ENCODE measurements at places on chromosomes 6 and 20. TPM values are rescaled to one million over a fixed set of nuclear protein-coding genes. Genes with fewer than 3 reads are reported as not detected.

Gene BIRC7
- not detected for total RNA-seq

DNA sequence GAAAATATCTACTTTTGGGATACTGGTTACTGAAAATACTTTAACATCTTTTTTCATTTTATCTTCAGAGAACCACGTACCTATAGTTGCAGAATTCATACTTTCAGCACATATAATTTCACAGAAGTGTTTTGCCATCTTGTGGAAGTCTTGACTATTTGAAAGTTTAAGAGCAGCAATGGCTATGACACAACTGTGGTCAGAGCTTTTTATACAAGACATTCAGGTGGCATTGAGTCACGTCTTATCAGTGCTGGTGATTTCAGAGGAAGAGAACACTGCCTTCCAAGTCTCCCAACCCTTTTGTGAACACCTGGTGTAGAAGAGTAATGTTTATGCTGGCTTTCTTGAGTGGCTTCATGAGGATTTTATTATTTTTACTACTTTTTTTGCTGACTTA is 171.6 kb downstream of the ARID1B start:
- H3K4me3 ChIP-seq = no peak overlapping the region
- peaks cover 19% of the 10 kb centered on the region for H3K4me1 ChIP-seq
- DNase-seq = no peak

DNA sequence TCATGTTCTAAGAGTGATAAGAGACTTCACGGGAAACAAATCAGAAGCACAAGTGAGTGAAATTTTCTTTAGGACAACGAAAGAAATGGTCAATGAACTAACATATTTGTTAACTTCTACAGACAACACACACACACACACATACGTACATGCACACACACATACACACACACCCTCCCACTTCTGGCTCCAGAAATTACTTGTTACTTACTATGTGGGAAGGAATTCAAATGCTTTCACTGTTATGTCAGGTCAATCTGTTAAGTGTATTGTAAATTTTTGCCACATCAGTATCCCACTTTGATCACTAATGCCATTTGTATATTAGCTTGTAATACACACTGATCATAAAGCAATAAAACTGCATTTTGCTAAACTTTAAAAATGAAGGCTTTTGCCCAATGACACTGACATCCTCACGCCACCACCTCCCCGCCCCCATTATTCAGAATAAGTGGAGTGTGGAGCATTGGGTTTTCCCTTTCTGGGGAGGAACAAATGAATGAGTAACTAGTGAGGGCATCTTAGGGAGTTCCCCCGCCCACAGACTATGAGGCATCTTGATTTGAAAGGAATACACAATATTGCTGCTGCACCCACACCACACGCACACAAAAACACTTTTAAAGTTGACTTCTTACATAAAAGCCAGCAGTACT is 76.2 kb downstream of the ATXN1 start:
- H3K36me3 ChIP-seq = peaks cover 52% of the 10 kb centered on the region
- no peak overlapping the region for H3K4me3 ChIP-seq
- peak; percentile 63 for DNase-seq
- H3K4me1 ChIP-seq = peaks cover 67% of the 10 kb centered on the region

DNA sequence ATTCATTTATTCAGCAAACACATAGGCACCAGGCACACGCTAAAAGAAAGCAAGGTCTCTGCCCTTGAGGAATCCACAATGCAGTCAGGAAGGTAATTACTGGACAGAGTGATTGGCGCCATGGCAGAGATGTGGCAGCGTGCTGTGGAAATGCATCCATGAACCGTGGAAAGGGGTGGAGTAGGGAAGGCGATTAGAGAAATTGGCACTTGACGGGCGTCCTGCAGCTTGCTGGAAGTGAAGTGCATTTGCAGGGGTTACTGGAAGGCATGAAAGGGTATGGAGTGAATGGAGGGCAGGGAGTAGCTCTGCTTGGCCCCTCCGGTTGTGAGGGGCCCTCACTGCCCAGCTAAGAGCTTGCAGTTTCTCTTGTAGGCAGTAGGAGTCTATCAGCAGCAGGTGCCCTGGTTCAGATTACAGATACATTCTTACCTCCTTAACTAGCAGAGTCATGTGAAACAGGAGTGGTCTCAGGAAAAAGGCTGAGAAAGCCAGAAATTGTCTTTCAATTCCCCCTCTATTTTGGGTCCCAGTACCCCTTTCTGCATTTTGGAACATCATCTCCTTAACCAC is 122.5 kb upstream of the TIAM2 start:
- no peaks in the 10 kb centered on the region for H3K4me1 ChIP-seq
- H3K4me3 ChIP-seq = no peak overlapping the region
- no peaks in the 10 kb centered on the region for H3K27me3 ChIP-seq
- no peak overlapping the region for H3K27ac ChIP-seq

Gene MLIP
- total RNA-seq = not detected

Gene RBPJL
- total RNA-seq = not detected

GRCh38 chr6:166728884-166729530 is 102.0 kb upstream of the RPS6KA2 start:
- H3K27me3 ChIP-seq = no peaks in the 10 kb centered on the region
- H3K4me3 ChIP-seq = no peak overlapping the region
- no peaks in the 10 kb centered on the region for H3K36me3 ChIP-seq

DNA sequence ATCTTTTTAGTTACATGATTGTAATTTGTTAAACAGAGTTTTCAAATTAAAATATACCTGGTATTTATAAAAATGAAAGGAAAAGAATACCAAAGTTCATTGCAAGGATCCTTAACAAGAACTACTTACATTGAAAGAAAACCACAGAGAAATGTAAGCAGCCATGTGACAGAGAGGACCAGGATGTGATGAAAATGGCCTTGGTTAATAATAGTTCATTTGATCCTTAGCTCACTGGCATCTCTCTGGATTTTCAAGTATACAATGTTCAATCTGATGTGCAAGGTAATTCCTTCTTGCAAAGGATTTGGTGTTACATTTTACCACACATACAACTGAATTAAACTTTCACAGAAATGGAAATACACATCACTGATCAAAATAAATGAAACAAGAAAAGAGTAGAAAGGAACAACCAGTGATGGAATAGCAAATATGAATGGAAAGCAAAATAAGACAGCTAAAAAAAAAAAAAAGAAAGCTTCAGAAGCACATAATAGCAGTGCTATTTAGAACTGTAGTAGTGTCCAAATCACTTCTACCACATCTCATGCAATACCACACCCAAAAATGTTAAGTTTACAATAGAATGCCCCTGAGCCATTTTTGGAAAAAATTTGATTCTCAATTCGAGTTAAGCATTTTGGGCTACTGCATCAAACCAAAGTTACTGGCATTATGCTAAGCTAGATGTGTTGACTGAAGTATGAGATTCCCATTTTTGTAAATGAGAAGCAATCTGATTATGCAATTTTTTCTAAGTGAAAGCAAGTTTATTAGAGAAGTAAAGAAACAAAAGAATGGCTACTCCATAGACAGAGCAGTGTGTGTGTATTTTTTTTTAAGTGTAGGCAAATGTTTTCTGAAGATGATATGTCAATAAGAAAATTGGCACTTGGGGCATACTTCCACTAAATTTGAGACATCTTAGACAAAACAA is 22.6 kb upstream of the HLA-A start:
- no peak for DNase-seq
- peaks cover 11% of the 10 kb centered on the region for H3K4me1 ChIP-seq
- H3K27me3 ChIP-seq = peaks cover 10% of the 10 kb centered on the region

Gene YTHDF1
- 36.8 TPM for total RNA-seq

Gene GLP1R
- total RNA-seq = not detected

Gene CCDC170
- total RNA-seq = not detected

DNA sequence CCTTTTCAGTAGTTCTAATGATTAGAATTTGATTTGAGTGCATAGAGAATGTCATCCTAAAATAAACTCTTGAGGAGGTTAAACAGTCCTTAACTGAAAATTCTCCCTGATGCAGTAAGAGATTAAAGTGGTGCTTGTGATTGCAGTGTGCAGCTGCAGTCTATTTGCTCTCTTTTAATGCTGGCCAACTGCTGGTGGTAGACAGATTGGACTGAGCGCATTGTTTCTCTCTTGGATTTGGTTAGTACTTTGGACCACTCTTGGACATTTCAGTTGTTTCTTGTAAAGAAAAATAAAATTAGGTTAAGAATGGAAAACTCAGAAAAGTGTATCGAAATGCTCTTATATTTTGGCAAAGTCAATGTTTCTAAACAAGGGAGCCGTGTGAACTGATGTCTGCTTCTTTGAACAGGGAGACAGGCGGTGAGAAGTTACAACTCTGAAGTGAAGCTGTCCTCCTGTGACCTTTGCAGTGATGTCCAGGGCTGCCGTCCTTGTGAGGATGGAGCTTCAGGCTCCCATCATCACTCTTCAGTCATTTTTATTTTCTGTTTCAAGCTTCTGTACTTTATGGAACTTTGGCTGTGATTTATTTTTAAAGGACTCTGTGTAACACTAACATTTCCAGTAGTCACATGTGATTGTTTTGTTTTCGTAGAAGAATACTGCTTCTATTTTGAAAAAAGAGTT is 127.2 kb downstream of the CD109 start:
- no peaks in the 10 kb centered on the region for H3K27me3 ChIP-seq
- DNase-seq = no peak
- H3K27ac ChIP-seq = no peak overlapping the region
- no peak overlapping the region for H3K4me3 ChIP-seq

DNA sequence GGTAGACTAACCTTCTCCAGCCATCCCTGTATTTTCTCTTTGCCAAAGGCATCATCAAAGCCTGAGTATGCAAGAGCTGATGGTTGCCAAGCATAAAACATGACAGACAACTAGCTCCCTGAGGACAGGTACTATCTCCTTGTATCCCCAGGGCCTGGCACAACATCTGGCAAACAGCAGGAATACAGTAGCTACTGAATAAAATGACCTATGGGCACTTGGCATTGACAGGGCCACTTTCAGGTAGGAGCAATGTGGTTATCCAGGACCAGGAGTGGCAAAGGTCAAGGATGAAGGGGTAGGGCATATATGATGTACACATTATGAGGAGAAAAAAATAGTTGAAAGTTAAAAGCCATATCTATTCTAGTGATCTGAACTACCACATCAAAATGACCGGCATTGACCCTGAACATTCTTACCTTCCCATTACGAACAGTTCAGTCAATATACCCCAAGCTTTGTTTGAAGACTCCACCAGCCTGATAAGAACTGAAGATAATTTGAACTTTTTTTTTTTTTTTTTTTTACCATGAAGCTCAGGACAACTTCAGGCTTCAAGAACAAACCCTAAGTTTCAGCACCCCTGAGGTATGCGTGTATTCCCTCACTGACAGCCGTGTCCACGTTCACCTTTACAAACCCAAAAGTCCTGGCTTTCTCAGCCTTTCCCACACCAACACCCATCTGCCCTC is 12.3 kb downstream of the ABHD12 start:
- peaks cover 18% of the 10 kb centered on the region for H3K36me3 ChIP-seq
- DNase-seq = no peak

DNA sequence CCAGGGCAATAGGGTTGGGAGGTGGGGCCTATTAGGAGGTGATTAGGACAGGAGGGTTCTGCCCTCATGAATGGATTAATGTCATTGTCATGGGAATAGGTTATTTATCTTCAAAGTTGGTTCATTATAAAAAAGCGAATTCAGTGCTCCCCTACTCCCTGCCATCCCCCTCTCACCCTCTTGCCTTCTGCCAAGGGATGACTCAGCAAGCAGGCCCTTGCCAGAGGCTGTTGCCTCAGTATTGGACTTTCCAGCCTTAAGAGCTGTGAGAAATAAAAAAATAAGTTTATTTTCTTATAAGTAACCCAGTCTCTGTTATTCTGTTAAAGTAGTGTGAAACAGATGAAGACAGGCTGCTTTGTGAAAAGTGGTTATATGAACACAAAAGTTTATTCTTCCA is 381.1 kb upstream of the ZFP64 start:
- no peak for DNase-seq
- no peak overlapping the region for H3K4me3 ChIP-seq
- no peak overlapping the region for H3K27ac ChIP-seq

Gene FLOT1
- total RNA-seq = 131 TPM

Gene DEFB132
- total RNA-seq = not detected

- no peaks in the 10 kb centered on the region for H3K27me3 ChIP-seq
- H3K36me3 ChIP-seq = no peaks in the 10 kb centered on the region
- no peak overlapping the region for H3K27ac ChIP-seq
- H3K4me3 ChIP-seq = no peak overlapping the region
- no peak for DNase-seq
- H3K4me1 ChIP-seq = no peaks in the 10 kb centered on the region
Observed at GRCh38 chr6:140285998-140286690, 911.7 kb upstream of the CITED2 start.

DNA sequence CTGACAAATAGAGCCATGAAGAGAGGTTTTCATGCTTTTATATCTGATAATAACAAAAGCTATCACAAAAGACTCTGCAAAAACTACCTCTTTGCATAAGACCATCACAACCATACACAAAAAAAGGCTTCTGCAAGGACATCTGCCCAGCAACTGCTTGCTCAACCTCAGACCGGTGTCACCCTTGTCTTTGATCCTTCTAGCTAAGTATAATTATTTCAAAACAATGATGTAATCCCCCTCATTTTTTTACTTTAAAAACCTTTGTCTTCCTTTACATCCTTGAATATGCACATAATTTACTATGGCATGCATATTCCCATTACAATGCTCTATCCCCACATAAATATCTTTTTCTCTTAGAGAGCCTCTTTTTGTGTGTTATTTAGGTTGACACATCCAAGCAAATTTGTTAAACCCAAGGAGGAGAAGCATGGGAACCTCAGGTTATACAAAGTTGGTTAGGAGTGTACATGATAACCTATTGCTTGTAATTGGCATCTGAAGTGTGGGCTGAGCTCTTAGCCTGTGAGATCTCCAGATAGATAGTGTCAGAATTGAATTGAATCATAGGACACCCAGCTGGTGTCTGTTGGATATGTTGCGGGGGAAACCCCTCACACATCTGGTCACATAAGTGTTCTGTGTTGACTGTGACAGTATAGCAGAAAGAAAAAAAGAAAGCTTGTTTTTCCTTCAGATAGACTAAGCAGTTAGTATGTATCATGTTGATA is 20.7 kb upstream of the CGA start:
- no peak for DNase-seq
- no peaks in the 10 kb centered on the region for H3K36me3 ChIP-seq
- H3K4me1 ChIP-seq = no peaks in the 10 kb centered on the region
- peaks cover 22% of the 10 kb centered on the region for H3K27me3 ChIP-seq

Gene SLC17A2
- not detected for total RNA-seq

Gene MUC21
- total RNA-seq = not detected

DNA sequence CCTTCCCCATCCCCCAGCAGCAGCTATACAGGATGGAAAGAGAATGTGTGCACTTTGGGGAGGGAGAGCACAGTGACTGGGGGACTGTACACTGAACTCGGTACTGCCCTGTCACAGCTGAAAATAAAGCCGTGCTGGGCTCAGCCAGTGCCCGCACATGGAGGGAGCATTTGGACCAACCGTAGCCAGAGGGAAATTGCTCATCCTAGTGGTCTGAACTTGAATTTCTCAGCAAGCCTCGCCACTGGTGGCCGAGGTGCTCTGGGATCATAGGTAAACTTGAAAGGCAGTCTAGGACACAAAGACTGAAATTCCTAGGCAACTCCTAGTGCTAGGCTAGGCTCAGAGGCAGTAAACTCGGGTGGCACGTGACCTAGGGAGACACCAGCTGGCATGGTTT is 61.0 kb downstream of the DZANK1 start:
- H3K27ac ChIP-seq = no peak overlapping the region
- H3K4me3 ChIP-seq = no peak overlapping the region
- H3K36me3 ChIP-seq = peaks cover 3% of the 10 kb centered on the region
- DNase-seq = no peak

Gene HDAC2
- 64.0 TPM for total RNA-seq

Gene SMLR1
- total RNA-seq = not detected

Gene CCN6
- not detected for total RNA-seq

Data from activated CD4-positive, alpha-beta memory T cell treated with anti-CD3 and anti-CD28 coated beads, Interleukin-2, amount 10 ng/mL, durations not matched to agents 7 days and 5 days (primary cell).